Myocyte (in vitro differentiated cells): ENCODE measurements at places on chromosomes 16 and 17. TPM values are rescaled to one million over a fixed set of nuclear protein-coding genes. Genes with fewer than 3 reads are reported as not detected.

- no peak for DNase-seq
Measured at GRCh38 chr17:65208717-65209116, 71.5 kb downstream of the RGS9 start.

- no peak for DNase-seq
Measured at GRCh38 chr17:80092959-80093358, 8.4 kb upstream of the GAA start.

DNA sequence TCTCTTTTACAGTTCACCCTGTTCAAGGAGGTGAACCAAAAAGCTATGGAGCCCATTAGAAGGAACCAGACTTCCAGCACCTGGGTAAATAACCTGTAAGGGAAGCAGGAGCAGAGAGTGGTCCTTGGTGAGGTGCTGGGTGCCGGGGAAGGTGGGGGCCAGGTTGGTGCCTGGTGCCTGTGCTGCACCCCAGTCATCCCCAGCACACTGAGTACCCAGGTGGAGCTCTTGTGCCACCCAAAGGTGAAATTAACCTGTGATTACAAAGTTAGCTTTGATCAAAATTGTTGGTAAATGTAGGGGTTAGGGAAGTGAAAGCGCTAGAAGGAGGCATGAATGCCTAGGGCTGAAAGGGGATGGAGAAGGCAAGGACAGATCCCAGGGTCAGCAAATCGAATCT lies 58.6 kb downstream of the CDRT4 start:
- no peak for DNase-seq

GRCh38 chr17:56297184-56297583 lies 143.9 kb downstream of the ANKFN1 start:
- DNase-seq = peak; percentile 77

GRCh38 chr16:82703871-82704768 lies 77.4 kb downstream of the CDH13 start:
- peak; percentile 52 for DNase-seq

The ITGAD gene
- total RNA-seq = not detected in 2 replicates

The GGT6 gene
- total RNA-seq = not detected in 2 replicates

The GRAP gene
- 0.31 TPM in 1 of 2 replicates, not detected in the other for total RNA-seq

The VMO1 gene
- 0.73 TPM in 1 of 2 replicates, not detected in the other for total RNA-seq
